ENCODE measurements at places on chromosomes 11 and 22.
A peak's percentile ranks its signal among the peaks of the same experiment; 100 is the strongest.

GRCh38 chr11:82007521-82007920 is 726.1 kb downstream of the FAM181B start:
- no peaks in the 10 kb centered on the region for H3K4me1 ChIP-seq
- H3K36me3 ChIP-seq: no peaks in the 10 kb centered on the region
- no peaks in the 10 kb centered on the region for H3K27me3 ChIP-seq
- DNase-seq: no peak
- no peak overlapping the region for H3K27ac ChIP-seq

DNA sequence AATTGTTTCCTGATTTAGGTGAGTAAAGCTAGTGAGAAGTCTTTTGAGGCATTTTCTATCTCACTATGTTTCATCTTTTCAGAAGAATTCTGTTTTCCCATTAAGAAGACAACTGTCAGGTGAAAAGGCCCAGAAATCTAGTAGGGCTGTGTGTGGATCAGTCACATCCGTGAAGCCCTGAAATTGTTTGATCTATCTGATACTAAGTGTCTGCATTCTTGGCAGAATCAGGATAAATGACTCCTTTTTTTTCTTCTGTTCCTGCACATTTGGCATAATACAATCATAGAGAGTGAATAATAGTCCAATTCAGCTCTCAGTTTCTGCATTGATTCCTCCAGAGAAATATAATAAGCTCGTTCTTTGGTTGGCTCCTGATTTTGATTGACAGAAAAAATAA is 208.3 kb downstream of the NAV2 start:
- DNase-seq: no peak
- no peaks in the 10 kb centered on the region for H3K4me1 ChIP-seq
- H3K4me3 ChIP-seq: no peak overlapping the region
- no peaks in the 10 kb centered on the region for H3K27me3 ChIP-seq
- no peaks in the 10 kb centered on the region for H3K36me3 ChIP-seq

- DNase-seq: no peak
- H3K4me1 ChIP-seq: no peaks in the 10 kb centered on the region
- no peaks in the 10 kb centered on the region for H3K27me3 ChIP-seq
- no peak overlapping the region for H3K27ac ChIP-seq
- no peaks in the 10 kb centered on the region for H3K36me3 ChIP-seq
- no peak overlapping the region for H3K4me3 ChIP-seq
Observed at GRCh38 chr11:61053191-61053590, 49.1 kb upstream of the CD5 start.

- H3K27me3 ChIP-seq: no peaks in the 10 kb centered on the region
- no peak overlapping the region for H3K27ac ChIP-seq
- no peaks in the 10 kb centered on the region for H3K4me1 ChIP-seq
- H3K36me3 ChIP-seq: no peaks in the 10 kb centered on the region
- no peak for DNase-seq
- H3K4me3 ChIP-seq: no peak overlapping the region
Observed at GRCh38 chr22:43245717-43246116, 58.8 kb upstream of the TTLL12 start.

- H3K4me3 ChIP-seq: no peak overlapping the region
- no peaks in the 10 kb centered on the region for H3K36me3 ChIP-seq
- H3K4me1 ChIP-seq: no peaks in the 10 kb centered on the region
- no peak overlapping the region for H3K27ac ChIP-seq
- no peak for DNase-seq
Observed at GRCh38 chr11:35792846-35793192, 130.2 kb downstream of the TRIM44 start.

DNA sequence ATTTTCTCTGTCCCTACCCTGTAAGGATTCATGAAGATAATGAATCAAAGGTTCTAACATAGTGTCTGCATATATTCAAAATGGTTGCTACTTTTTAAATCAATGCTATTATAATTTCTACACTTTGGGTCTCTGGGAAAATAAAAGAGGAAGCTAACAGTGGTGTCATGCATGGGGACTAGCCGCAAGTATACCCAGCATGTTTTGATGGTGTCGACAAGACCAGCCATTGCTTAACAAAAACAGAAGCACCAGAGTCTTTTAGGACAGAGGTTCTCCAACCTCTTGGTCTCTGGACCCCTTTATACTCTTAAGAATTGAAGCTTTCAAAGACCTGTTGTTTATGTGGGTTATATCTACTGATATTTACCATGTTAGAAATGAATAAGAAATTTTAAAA is 37.8 kb downstream of the RNF141 start:
- no peak for DNase-seq
- no peaks in the 10 kb centered on the region for H3K4me1 ChIP-seq
- H3K36me3 ChIP-seq: no peaks in the 10 kb centered on the region
- no peak overlapping the region for H3K4me3 ChIP-seq

DNA sequence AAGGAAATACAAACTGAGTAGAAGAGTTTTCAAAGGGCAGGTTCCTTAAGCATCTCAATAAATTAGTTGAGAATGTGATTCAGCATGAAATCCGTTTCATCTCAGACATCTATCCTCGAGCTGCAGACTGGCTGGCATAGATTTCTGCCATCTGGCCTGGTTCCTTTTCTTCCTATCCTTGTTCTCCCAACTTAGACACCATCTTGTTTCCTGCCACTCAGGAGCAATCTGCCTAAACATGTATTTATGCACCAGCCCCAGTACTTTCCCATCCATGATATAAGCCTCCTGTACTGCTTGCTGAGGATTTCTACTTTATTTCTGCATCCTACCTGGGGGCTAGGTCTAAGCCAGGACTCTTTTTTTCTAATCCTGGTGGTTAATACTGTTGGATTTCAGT is 359.1 kb upstream of the C11orf87 start:
- no peak overlapping the region for H3K4me3 ChIP-seq
- H3K4me1 ChIP-seq: no peaks in the 10 kb centered on the region
- peaks cover 8% of the 10 kb centered on the region for H3K27me3 ChIP-seq
- DNase-seq: no peak
- no peak overlapping the region for H3K27ac ChIP-seq

DNA sequence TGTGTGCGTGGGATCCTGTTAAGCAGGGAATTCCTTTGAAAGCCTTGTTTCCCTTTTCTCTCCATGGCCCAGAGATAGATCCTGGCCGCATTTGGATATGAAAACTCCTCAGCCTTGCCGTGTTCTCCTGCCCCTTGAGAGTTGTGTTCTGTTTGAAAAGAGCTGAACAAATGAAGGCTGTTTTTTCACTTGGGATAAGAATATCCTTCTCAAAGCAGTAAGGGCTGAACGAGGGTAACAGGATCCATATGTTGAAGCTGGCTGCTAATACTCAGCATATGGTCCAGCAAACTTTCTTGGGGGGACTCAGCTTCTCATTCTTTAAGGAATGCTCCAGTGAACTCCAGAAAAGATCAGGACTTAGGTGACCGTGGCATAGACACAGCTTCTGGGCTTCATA is 114.5 kb upstream of the TTC12 start:
- H3K27me3 ChIP-seq: no peaks in the 10 kb centered on the region
- H3K4me3 ChIP-seq: no peak overlapping the region
- no peak for DNase-seq
- no peaks in the 10 kb centered on the region for H3K36me3 ChIP-seq
- H3K4me1 ChIP-seq: no peaks in the 10 kb centered on the region
- H3K27ac ChIP-seq: no peak overlapping the region

DNA sequence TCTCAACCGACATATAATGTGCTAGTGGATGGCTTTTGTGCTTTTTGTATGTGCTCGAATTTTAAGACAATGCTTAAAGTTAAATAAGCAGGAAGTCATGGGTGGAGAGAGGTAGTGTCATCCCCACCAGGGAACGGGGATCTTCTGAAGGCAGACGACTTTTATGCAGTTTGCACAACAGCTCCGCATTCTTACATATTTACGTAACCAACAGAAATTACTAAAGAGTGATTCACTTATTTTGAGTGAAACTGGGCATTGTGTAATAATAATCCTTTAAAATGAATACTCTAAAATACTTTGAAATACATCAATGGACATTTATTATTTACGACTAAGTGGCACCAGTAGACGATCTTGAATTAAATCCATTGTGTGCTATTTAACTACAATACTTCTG is 305.1 kb downstream of the CNTN5 start:
- no peak overlapping the region for H3K4me3 ChIP-seq
- no peaks in the 10 kb centered on the region for H3K36me3 ChIP-seq

GRCh38 chr22:46967445-46968358 is 205.3 kb downstream of the TBC1D22A start:
- H3K27me3 ChIP-seq: no peaks in the 10 kb centered on the region

DNA sequence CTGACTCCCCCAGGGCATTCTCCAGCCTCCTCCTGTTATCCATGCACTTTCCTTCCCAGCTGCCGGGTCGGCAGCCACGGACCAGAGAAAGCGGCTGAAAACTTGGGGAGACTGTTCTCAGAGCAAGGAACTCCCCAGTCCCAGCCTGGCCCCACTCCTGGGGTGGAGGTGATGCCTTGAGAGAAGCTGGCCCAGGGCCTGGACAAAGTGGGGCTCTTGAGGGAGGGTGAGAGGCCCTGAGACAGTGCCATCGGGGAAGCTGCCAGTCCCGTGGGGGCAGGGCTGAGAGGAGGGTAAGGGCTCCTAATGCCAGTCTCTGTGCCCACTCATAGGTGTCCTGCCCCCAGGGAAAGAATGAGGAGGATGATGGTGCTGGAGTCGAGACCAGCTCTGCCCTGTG is 53.8 kb downstream of the FLRT1 start:
- H3K4me1 ChIP-seq: no peaks in the 10 kb centered on the region
- H3K27ac ChIP-seq: no peak overlapping the region
- no peak overlapping the region for H3K4me3 ChIP-seq
- H3K36me3 ChIP-seq: no peaks in the 10 kb centered on the region

- no peak overlapping the region for H3K4me3 ChIP-seq
- H3K27me3 ChIP-seq: no peaks in the 10 kb centered on the region
- no peak overlapping the region for H3K27ac ChIP-seq
- DNase-seq: no peak
Observed at GRCh38 chr11:7977232-7977917, 9.8 kb upstream of the EIF3F start.

DNA sequence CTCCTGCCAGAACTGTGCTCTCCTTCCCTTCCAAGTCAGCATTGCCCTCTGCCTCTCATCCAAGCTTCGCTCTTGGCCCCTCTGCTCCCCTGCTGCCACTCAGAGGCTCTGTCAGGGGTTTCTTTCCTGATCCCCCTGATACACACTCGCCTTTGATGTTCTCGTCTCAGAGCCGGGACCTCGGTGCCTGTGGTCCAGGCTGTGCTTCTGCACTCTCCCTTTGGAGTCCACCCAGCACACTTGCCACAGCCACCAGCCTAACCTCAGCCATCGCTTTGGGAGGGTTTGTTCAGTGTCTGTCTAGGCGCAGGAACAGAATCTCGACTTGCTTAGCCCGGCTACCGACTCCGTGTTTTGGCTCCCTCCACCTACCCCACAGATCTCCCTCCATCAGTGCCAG is 29.1 kb downstream of the PPFIA1 start:
- no peak overlapping the region for H3K27ac ChIP-seq
- no peaks in the 10 kb centered on the region for H3K27me3 ChIP-seq
- DNase-seq: no peak
- no peaks in the 10 kb centered on the region for H3K36me3 ChIP-seq

DNA sequence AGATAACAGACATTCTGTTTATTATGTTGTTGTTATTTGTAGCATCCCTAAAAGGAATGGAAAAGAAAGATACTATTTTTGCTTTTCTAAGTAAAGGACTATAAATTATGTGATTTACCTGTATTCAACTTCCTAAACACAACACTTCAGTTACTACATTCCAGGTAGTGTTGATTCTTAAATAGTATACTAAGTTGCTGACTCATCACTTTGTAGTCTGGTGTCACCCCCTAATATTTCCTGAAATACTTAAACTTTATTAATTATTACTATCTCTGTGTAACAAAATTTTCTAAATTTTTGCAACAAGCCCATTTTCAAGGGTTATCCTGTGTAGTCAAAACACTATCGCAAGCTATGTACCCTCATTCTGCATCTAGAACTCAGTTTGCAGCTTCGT is 7.0 kb downstream of the SYTL2 start:
- H3K4me1 ChIP-seq: no peaks in the 10 kb centered on the region
- DNase-seq: no peak
- no peak overlapping the region for H3K27ac ChIP-seq
- H3K36me3 ChIP-seq: no peaks in the 10 kb centered on the region
- H3K4me3 ChIP-seq: no peak overlapping the region
- H3K27me3 ChIP-seq: no peaks in the 10 kb centered on the region

DNA sequence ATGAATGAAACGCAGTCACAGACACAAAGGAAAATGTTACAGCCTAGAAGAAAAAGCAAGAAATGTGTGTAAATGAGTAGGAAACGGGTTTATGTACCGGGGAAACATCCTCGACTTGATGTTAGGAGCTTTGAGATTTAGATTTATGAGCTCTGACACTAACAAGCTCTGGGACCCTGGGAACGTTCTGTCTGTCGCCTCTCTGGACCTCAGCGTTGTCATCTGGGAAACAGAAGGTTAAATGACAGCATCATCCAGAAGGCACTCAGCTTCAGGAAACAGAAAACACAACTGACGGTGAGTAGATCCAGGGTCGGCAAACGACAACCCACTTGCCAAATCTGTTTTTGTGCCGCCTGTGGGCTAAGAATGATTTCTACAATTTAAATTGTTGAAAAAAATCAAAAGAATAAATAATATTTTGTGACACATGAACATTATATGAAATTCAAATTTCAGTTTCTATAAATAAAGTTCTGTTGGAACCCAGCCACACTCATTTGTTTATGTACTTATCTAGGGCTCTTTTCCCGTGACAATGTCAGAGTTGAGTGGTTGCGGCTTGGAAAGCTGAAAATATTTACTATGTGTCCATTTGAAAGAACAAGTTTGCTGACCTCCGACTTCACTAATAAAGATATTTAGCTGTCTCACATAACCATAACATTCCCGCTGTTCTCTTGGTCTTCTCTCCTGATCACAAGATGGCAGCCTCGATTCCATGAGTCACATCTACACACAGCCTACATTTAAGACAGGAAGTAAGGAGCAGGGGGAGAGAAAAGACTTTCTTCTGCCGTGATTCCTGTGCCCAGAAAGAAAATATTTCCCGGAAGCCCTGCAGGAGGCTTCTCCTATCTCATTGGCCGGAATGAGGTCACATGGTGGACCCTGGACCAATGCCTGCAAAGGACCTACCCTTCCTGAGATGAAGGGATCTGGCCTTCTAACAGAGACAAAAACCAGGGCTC is 47.1 kb upstream of the SYT13 start:
- H3K4me3 ChIP-seq: no peak overlapping the region
- H3K27ac ChIP-seq: no peak overlapping the region
- peak; percentile 55 for DNase-seq

DNA sequence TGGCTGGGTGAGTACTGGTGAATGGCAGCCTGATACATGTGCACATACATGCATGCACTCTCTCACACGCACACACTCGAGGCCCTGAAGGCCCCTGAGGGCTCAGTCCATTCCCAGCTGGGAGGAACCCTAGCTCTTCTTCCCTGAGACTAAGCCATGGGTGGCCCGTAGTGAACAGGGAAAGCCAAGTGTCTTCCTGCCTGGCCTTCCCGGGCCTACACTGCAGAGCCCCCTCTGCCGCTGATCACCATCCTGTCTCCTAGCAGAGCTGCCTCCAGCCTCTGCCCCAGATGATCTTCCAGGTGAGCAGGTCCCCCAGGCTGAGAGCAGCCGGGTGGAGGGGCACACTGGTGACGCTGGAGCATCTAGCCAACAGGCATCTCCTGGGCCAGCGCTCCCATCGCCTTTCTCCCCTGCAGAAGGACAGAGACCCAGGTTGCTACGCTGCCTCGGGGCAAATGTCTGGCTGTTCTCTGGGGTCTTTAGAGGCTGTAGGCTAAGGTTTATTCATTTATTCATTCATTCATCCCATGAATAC is 57.3 kb downstream of the CD82 start:
- H3K4me1 ChIP-seq: no peaks in the 10 kb centered on the region
- DNase-seq: peak; percentile 34

- no peaks in the 10 kb centered on the region for H3K36me3 ChIP-seq
- no peaks in the 10 kb centered on the region for H3K27me3 ChIP-seq
- DNase-seq: no peak
Observed at GRCh38 chr11:126926376-126926791, 74.2 kb downstream of the KIRREL3 start.

Data from H1 (cell line).